ENCODE measurements at places on chromosomes 12 and 14. TPM values are rescaled to one million over a fixed set of nuclear protein-coding genes. Genes with fewer than 3 reads are reported as not detected.

The COX14 gene
- 39.1 TPM for total RNA-seq

The MYBPC1 gene
- not detected for total RNA-seq

The STYK1 gene
- total RNA-seq = 3.2 TPM

The TPPP2 gene
- total RNA-seq = not detected

The HPD gene
- total RNA-seq = not detected

The PTPN21 gene
- 6.4 TPM for total RNA-seq

The TNS2 gene
- total RNA-seq = 16.7 TPM

The PRB2 gene
- total RNA-seq = not detected

The PRKD1 gene
- 4.5 TPM for total RNA-seq

The TGM1 gene
- 0.64 TPM for total RNA-seq
